Dermis microvascular lymphatic vessel endothelial cell (primary cell): ENCODE measurements at places on chromosomes 4 and X. TPM values are rescaled to one million over a fixed set of nuclear protein-coding genes. Genes with fewer than 3 reads are reported as not detected.

DNA sequence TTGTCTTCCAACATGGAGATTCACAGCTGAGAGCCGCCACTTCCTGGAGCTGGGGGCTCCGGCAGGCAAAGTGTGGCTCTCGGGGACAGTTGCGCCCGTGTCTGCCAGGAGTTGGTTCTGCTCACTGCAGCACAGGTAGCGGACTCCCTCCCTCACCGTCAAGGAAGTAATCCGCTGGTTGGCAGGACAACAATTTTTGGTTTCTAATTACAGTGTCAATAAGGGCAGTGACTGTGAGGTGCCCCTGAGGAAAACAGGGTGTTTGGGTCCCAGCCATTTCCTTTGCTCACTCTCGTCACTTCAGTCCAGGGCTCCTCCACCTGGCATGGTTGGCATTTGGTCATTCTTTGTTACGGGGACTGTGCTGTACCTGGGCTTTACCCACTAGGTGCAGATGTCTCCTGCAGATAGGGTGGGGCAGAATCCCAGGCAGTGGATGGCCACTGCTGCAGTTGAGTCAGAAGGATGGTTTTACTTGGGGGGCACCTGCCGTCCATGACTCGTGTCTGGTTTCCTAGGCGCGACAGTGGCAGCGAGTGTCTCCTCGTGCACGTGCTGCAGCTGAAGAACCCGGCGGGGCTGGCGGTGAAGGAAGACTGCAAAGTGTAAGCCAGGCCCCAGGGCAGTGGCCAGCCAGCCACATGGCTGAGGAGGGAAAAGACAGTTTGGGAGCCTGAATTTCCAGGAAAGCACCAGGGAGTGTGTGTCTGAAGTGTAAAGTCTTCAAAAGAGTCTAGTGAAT, 32.1 kb upstream of the CLCN4 start:
- no peak for DNase-seq

The UGT2B28 gene
- not detected in 2 replicates for total RNA-seq

The ZNF157 gene
- total RNA-seq: not detected in 2 replicates

DNA sequence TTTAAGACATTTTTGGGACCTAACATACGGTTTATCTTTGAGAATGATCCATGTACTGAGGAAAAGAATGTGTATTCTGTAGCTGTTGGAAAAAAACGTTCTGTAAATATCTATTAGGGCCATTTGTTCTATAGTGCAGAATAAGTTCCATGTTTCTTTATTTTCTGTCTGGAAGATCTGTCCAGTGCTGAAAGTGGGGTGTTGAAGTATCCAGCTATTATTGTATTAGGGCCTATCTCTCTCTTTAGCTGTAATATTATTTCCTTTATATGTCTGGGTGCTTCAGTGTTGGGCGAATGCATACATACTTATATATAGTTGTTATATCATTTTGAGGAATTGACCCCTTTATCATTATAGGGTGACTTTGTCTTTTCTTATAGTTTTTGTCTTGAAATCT, 24.7 kb downstream of the MAGEC1 start:
- DNase-seq: no peak

The UGT2B17 gene
- not detected in 2 replicates for total RNA-seq

DNA sequence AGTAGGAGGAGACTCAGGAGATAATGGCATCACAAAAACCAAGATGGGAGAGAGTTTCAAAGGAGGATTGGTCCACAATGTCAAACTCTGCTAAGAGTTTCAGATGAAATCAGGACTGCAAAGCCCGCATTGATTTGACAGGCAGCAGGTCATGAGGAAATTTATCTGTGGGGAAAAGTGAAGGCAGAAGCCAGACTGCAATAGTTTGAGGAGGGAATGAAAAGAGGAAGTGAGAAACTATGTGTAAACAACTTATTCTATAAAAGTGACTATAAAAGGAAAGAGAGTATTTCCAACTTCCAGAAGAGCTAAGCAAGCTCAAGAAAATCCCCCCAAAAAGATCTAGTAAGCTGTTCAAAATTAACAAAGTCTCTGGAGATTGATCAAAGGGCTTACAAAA, 66.3 kb upstream of the DGKK start:
- no peak for DNase-seq

GRCh38 chrX:17369309-17369708, 5.7 kb upstream of the NHS start:
- DNase-seq: no peak

GRCh38 chr4:132437117-132437516, 712.0 kb upstream of the PCDH10 start:
- DNase-seq: no peak

The HMX1 gene
- under 0.01 TPM in 1 of 2 replicates, not detected in the other for total RNA-seq

The NFKB1 gene
- 43.5 and 59.3 TPM in 2 replicates for total RNA-seq

DNA sequence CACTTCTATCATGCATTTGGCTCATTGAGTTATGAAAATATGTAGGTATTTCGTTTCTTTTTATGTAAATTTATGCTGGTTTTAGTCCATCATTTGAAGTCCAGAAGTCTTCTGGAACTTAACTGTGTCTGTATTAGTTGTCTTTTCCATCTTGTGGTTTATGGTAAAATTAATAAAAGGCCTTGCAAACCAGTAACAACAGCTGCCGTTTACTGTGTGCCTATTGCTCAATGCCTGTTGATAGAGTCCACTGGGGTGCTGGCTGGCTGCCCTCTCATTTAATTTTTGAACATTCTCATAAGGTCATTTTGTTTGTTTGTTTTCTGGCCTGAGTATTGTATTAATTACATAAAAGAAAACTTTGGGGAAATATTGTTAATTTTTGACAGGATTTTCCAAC, 98.0 kb downstream of the NAA11 start:
- DNase-seq: no peak

DNA sequence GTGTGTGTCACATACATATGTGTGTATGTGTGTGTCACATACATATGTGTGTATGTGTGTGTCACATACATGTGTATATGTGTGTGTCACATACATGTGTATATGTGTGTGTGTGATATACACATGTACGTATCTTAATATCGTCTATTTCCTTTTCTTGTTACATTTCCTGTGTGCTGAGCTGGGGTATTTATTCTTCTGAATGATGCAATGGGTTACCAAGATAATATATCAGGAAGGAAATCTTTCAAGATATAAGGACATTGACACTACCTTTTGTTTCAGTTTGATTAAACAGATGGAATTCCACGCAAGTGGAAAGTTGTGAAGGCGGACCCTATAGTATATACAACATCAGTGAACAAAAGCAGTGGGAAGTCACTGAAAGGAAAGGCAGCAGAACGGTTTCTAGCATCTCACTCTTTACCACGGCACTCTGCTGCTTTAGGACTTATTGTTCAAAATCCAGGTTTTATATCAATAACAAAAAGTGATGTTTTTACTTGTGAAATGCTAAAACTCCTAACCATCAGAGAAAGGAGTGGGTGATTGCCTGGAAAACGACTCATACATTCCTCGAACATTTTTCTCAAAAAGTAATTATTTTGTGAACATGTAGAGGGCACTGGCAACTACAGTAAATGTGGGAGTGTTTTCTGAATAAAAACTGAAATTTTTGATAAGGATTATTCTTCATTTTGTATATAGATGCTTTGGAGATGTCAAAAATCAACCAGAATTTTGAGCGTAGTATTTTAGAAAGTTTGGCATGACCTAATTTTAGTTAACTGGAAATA, 43.1 kb upstream of the IL21 start:
- no peak for DNase-seq

DNA sequence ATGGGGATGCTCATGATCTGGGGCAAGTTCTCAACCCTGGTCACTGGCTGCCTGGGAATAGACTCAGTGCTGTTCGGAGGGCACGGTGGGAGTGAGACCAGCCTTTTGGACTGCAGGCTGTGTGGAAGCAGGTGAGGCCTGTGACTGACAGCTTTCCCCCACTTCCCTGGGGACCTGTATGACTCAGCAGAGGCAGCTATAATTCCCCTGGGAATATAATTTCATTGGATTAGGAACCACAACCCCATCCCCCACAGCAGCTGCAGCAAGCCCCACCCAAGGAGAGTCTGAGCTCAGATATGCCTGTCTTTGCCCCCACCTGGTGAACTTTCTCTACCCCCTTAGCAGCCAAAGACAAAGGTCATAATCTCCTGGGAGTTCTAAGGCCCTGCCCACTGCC, 408.6 kb downstream of the PPP3CA start:
- DNase-seq: no peak

The ANKRD17 gene
- total RNA-seq: 43.0 and 62.1 TPM in 2 replicates

The POU4F2 gene
- total RNA-seq: not detected in 2 replicates

DNA sequence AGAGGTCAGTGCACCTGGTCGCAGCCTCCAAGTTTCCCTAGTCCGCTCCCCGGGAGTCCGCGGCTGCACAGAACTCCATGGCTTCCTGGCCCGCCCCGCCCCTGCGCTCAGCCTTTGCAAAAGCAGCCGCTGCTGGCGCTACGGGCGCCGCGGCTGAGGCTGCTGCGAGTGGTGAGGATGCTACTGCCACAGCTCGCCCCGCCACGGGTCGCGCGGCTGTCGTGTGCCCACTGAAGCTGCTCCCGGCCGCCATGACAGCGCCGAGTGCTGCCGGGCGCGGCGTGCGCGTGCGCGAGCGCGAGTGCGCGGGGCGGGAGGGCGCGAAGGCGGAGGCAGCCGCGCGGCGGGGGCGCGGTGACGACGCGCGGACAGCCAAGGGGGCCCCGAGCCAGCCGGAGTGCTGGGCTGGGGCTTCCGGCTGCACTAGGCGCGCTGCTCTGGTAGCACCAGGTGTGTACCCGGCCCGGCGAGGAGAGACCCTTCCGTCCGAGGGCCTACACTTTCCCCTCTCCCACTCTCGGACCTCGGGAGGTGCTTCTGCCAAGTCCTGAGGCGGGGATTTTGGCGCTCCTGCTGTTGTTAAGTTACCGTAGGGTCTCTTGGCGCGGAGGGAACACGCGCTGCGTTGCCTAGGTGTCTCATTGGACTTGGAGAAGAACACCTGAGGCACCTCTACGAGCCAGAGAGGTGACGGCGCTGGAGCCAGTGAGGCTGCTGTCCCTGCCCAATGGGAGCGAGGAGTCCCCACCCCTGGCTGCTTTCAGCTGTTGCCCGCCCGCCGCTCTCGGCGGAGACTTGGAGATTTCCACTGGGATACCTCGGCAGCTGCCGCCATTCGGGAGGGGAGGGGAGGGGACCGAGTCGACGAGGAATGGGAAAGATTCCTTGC, 619 bp upstream of the LRBA start:
- DNase-seq: peak; percentile 23

- no peak for DNase-seq
Observed at GRCh38 chr4:8188743-8189550, 10.1 kb upstream of the SH3TC1 start.

- no peak for DNase-seq
Observed at GRCh38 chr4:171759274-171759673, 53.9 kb upstream of the GALNTL6 start.
